ENCODE measurements at places on chromosomes 12 and 14. TPM values are rescaled to one million over a fixed set of nuclear protein-coding genes. Genes with fewer than 3 reads are reported as not detected.

The ASCL1 gene
- total RNA-seq, result 11.9 TPM

The HOXC9 gene
- total RNA-seq, result not detected

The B4GALNT1 gene
- total RNA-seq, result 58.6 TPM

The IFNG-AS1 gene
- total RNA-seq, result 0.65 TPM

The PPM1H gene
- total RNA-seq, result 33.6 TPM

The HOXC6 gene
- total RNA-seq, result not detected

- DNase-seq, result no peak
These were observed 229.2 kb downstream of the EMP1 start for GRCh38 chr12:13425766-13426165.

DNA sequence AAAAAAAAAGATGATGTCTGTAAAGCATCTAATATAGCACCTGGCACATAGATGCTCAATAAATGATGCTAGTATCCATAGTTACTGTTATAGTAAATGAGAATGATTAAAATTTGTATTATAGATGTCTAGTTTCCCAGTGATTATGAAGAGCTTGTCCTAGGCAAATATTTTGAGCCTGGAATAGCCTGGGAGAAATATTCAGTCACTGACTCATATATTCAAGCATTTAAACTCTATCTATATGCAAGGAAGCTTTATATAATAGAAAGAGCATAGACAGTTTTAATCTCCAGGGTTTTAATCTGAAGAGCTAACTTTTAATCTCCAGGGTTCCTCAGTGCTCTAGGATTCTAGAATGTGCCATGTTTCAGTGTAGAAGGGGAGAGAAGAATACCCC is 91.5 kb upstream of the VASH1 start:
- no peak for DNase-seq

DNA sequence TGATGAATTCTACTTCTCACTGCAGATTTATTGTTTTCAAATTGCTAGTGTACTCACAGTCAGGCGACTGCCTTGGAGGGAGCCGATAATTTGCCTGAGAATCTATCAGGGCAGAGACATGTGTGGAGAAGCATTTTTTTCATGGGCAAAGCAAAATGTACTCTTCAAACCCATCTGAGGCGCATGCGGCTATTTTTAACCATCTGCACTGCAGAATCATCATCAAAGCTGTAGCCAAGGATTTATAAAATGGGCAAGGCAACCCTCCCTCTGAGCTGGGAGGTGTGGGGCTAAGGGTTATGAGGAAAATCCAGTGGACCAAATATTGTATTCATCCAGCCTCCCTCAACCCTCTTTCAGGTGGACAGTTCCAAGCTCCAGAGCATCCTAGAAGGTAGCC is 37.7 kb downstream of the BEST3 start:
- DNase-seq, result no peak
